ENCODE measurements at places on chromosomes 4 and X. TPM values are rescaled to one million over a fixed set of nuclear protein-coding genes. Genes with fewer than 3 reads are reported as not detected.

- DNase-seq = no peak
Measured at GRCh38 chr4:137213372-137214173, 318.7 kb downstream of the PCDH18 start.

DNA sequence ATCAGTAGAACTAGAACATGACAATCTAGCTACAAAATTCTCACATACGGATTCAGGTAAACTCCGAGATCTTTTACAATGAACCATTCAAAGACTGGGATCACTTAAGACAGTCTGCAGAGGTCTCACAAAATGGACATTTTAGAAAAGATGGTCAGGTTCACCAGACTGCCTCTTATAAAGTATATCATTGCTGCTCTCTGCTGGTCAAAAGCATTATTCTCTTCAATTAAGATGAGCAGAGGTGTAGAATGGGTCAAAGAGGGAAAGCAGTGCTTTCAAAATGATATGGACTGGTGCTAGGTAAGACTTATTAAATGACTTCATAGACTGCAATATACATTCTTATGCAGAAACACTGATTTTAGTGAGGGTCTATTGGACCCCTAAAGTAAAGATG lies 434.7 kb downstream of the PACRGL start:
- DNase-seq = no peak

- no peak for DNase-seq
Measured at GRCh38 chrX:34653811-34654210, 3.3 kb downstream of the TMEM47 start.

The JAKMIP1 gene
- polyA plus RNA-seq = 0.14 TPM

The CASP3 gene
- polyA plus RNA-seq = 32.4 TPM
